ENCODE measurements at places on chromosomes 2 and 18. TPM values are rescaled to one million over a fixed set of nuclear protein-coding genes. Genes with fewer than 3 reads are reported as not detected.
A peak's percentile ranks its signal among the peaks of the same experiment; 100 is the strongest.

SKOR2 gene
- total RNA-seq: not detected

AP1S3 gene
- 85.3 TPM for total RNA-seq

CNDP1 gene
- total RNA-seq: 1.4 TPM

DGUOK gene
- total RNA-seq: 44.4 TPM

UPP2 gene
- total RNA-seq: 0.19 TPM

LHCGR gene
- not detected for total RNA-seq

BZW1 gene
- total RNA-seq: 188 TPM

- no peak overlapping the region for H3K4me3 ChIP-seq
- DNase-seq: no peak
- no peaks in the 10 kb centered on the region for H3K27me3 ChIP-seq
- peaks cover 36% of the 10 kb centered on the region for H3K4me1 ChIP-seq
Observed at GRCh38 chr2:200353120-200353519, 46.6 kb downstream of the SPATS2L start.

- H3K36me3 ChIP-seq: no peaks in the 10 kb centered on the region
- DNase-seq: no peak
- H3K4me1 ChIP-seq: no peaks in the 10 kb centered on the region
Observed at GRCh38 chr2:123976054-123976648, 48.9 kb upstream of the CNTNAP5 start.

DNA sequence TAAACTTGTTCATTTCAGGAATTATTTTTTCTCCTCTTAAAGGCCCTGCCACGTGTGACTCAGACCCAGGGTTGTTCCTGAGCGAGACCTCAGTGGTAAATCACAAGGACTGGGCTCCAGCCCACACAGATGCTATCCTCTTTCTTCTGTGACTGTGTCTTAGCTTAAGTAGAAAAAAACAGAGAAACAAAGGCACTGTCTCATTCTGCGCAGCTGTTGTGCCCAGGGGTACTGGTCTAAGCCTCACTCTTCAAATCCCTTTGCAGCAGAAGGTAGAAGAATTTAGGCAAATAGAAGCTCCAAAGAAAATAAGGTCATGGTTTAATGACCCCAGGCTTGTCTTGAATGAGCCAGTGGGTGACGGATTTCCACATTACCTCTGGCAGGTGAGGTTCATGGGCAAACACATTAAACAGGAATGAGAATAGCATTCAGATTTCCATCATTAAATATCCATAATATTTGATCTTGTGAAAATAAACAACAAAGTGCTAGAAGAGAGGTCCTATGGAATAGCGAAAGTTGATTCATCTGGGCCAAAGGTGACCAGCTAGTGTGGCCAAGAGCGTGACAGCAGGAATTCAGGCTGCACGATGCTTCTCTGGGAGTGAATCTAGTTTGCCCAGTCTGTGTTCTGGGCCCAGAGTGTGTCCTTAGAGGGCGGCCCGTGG is 63.3 kb downstream of the LIPG start:
- H3K27me3 ChIP-seq: no peaks in the 10 kb centered on the region
- H3K4me1 ChIP-seq: peaks cover 15% of the 10 kb centered on the region
- no peak for DNase-seq

DNA sequence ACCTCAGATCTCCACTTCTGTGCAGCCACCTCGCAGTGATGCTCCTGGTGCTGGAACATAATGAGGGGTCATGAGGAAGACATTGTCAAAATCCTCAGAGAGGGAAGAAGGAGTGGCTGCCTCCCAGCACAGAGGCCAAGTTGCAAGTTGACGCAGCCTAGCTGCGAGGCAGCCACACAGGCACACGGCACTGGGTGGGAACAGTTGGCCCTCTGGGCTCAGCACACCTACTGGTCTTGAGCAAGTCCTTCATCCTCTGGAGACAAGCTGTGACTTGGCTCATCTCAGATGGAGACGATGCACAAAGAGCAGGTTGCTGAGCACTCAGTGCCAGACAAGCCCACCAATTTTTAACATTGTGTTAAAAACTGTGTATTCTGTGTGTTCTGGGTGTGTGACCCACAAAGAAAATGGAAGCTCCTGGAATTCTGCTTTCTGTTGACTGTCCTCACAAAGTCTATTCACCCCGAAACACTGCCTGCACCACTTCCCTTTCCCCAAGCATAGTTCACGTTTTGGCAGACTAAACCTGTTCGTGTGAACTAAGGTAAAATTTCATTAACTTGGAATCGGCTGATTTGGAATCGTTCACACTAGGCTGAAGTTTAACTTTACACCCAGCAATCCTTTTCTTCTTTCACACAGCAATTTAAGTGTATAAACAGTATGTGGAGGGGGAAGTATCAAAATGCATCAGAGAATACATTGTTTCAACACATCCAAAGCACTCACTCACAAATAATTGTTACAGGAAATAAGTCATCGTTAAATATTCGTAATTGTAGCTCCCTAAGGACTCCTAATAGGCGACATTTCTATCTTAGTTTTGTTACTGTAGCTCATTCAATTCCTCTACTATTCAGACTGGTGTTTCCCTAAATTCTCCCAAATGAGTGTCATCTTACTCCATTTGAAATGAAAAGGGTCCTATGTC is 266.6 kb upstream of the ID2 start:
- peaks cover 7% of the 10 kb centered on the region for H3K4me1 ChIP-seq
- H3K4me3 ChIP-seq: no peak overlapping the region
- H3K36me3 ChIP-seq: no peaks in the 10 kb centered on the region
- no peak for DNase-seq

DNA sequence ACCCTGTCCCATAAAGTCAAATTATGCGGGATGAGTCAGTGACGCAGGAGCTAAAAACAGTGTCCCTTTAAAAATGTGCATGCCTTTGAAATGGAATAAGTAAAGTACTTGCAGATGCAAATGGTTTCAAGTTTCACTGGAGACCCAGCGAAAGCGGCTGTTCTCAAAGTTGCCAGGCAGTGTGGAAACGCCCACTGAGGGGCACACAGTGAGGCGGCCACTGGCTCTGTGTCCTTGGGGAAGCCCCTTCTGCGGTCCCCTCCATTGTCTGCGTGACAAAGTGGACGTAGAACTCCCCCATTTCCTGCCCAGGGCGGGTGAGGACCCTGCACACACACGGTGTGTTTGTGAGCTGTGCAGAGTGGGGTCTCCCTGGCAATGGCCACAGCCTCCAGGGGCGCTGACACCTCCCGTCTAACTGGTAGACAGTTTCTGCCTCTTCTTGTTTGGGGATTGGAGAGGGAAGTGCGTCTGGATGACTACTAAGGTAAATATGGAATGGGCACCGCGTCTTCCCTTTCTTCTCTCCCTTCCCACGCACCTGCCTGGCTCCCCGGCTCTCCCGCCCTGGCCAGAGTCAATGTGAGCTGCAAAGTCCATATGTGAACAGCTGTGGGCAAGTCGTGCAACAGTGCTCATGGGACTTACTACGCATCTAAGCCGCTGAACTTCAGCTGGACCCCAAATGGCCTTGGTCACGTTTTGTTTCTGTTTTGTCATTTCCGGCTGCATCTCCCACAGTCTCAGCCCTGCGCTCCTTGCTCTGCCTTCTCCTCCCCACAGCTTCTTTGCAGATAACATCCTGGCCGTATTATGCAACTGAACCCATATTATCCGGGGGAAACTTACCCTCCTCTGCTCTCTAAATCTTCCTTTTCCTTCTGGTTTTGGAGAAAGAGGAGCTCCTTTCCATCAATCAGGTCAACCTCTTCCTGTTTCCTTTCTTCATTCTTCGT is 33.7 kb upstream of the ZNF516 start:
- H3K27me3 ChIP-seq: no peaks in the 10 kb centered on the region
- peak overlapping the region; percentile 65 for H3K4me3 ChIP-seq
- H3K27ac ChIP-seq: peak overlapping the region; percentile 68
- H3K36me3 ChIP-seq: no peaks in the 10 kb centered on the region
- H3K4me1 ChIP-seq: peaks cover 3% of the 10 kb centered on the region

DNA sequence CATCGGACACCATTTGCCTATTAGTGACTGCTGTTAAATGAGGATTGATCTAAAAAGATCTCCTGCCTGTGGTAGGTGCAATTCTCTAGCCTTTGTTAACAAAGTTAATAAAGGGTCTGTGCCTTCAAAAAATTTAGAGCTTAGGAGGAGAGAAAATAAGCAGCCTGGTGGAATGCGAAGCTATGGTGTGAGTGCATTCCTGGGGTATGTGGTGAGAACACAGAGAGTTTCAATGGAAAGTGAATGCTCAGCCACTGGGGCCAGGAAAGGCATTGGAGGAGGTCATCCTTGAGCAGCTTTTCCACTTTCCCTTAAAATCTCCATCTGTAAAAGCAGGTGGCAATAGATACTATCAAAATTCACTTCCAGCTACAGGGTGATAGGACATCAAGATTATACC is 331.2 kb upstream of the LRATD1 start:
- no peak overlapping the region for H3K4me3 ChIP-seq
- no peaks in the 10 kb centered on the region for H3K36me3 ChIP-seq
- no peaks in the 10 kb centered on the region for H3K4me1 ChIP-seq
- no peaks in the 10 kb centered on the region for H3K27me3 ChIP-seq

- no peak overlapping the region for H3K27ac ChIP-seq
- no peaks in the 10 kb centered on the region for H3K4me1 ChIP-seq
- no peak overlapping the region for H3K4me3 ChIP-seq
- no peaks in the 10 kb centered on the region for H3K27me3 ChIP-seq
- no peaks in the 10 kb centered on the region for H3K36me3 ChIP-seq
- DNase-seq: no peak
Observed at GRCh38 chr2:120606280-120606679, 129.4 kb upstream of the GLI2 start.
